Fibroblast of skin of left quadriceps (primary cell): ENCODE measurements at places on chromosomes 1 and 21.

DNA sequence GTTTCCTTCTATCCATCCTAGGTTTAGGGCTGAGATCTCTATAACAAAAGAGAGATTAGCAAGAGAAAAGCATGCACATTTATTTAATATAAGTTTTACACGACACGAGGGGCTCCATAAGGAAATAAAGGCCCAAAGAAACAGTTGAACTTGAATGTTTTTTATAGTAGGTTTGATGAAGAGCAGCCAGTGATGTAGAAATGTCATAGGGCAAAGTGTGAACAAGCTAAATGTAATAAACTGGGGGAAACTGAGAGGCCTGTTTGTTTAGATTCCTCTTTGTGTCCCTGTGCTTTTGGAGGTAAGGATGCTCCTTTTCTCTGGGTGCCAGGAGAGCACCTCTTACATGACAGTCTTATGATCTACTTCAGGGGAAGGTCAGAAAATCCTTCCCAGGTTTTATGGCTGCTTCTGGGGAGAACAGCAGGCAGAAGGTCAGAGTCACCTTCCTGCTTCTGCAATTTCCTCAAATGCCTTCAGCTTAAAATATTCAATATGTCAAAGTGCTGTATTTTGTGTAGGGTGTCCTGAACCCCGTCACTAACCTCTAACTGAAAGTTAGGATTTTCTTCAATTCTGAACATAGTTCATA lies 9.5 kb upstream of the HORMAD1 start:
- no peak for DNase-seq

- DNase-seq: no peak
Measured at GRCh38 chr1:22665752-22666151, 12.7 kb downstream of the C1QB start.

- DNase-seq: peak; percentile 70
Measured at GRCh38 chr21:43703035-43703880, 15.7 kb upstream of the PDXK start.

DNA sequence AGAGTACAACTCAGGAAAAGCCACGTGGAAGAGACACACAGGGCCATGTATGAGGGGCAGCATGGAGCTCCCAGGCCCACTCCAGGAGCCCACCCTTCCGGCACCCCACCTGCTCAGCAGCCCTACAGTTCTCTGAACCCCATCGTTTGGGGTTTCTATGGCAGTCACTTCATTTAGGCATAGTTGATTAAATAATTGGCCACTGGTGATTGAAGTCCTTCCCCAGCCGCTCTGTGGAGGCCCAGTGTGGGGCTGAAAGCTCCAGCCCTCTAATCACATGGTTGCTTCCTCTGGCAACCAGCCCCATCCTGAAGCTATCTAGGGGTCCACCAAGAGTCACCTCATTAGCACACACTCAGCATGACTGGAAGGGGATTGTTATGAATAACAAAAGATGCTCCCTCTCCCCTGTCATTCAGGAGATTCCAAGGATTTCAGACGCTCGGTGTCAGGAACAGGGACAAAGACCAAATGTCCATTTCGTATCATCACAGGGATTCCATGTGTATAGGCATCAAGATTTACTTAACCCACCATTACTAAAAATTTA lies 12.2 kb upstream of the S100A7A start:
- no peak for DNase-seq

- peak; percentile 39 for DNase-seq
Measured at GRCh38 chr1:81144240-81144825, 656.4 kb upstream of the ADGRL2 start.

DNA sequence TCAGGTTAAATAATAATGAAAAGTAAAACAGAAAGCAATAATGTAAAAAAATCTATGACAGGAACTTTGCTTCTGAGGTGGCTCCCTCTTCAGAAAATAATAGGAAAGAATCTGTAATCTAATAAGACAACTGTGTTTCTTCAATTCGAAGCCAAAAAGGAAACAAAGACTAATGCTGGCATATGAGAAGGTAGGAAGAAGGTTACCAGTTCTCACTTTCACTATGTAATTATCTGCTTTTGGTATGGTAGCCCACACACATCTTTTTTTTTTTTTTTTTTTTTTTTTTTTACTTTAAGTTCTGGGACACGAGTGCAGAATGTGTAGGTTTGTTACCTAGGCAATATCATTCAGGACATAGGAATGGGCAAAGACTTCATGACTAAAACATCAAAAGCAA lies 47.1 kb downstream of the COP1 start:
- DNase-seq: no peak

DNA sequence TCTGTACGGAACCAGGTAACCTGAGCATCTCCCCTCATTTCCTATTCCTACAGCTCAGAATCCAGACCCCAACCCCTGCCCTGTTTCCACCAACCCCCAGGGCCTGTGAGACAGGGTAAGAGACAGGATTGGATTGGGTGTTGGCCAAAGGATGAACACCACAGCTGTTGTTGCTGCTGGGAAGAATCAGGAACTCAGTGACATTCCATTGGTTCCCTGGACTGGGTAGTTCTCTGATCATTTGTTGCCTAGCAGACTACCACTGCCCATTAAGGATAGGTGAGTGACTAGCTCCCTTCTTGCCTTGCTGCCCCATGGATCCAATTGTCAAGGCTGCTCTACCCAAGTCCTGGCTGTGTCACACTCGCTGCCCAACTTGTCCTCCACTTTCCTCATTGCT lies 10.0 kb downstream of the NCSTN start:
- DNase-seq: no peak

DNA sequence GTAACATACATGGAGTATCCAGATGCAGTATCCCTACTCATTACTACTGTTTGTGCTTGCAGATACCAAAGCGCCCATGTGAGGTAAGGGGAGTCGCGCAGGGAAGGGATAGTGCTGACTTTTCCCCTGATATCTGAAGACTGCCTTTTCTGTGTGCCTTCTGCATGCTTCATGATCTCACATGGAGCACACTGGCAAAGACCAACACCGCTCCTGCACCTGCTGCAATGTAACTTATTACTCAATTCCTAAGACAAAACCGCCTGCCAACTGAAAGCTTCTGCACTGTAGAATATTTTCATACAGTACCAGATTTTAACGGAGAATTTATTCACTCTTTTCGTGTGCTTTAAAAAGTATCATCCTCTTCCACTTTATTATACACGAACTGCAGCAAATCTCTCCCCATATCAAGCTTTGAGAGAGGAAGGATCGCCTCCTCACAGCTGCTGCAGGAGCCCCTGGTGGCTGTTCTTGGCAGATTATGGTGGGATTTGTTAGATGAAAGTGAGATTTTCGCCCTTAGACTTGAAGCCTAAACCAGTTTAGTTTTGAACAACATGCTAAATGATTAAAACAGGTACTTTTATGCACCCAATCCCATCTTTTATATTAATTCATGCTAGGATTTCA lies 99.1 kb downstream of the PTPN14 start:
- no peak for DNase-seq

DNA sequence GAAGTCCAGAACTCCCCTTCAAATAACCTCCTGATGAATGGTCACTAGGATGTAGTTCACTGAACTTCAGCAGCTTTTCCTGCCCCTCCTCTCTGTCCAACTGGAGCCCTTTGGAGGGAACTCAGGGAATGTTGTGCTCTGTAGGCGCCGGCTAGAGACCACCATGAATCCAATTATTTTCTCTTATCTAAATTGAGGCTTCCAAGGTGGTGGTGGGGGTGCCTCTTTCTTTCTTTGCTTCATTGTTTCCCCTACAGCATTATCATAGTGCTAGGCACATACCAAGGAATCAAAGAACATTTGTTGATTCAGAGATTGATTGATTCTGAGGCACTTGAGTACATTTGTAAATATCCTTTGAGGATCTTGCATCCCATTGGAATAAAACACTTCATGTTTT lies 426.6 kb upstream of the PLXNA2 start:
- no peak for DNase-seq

DNA sequence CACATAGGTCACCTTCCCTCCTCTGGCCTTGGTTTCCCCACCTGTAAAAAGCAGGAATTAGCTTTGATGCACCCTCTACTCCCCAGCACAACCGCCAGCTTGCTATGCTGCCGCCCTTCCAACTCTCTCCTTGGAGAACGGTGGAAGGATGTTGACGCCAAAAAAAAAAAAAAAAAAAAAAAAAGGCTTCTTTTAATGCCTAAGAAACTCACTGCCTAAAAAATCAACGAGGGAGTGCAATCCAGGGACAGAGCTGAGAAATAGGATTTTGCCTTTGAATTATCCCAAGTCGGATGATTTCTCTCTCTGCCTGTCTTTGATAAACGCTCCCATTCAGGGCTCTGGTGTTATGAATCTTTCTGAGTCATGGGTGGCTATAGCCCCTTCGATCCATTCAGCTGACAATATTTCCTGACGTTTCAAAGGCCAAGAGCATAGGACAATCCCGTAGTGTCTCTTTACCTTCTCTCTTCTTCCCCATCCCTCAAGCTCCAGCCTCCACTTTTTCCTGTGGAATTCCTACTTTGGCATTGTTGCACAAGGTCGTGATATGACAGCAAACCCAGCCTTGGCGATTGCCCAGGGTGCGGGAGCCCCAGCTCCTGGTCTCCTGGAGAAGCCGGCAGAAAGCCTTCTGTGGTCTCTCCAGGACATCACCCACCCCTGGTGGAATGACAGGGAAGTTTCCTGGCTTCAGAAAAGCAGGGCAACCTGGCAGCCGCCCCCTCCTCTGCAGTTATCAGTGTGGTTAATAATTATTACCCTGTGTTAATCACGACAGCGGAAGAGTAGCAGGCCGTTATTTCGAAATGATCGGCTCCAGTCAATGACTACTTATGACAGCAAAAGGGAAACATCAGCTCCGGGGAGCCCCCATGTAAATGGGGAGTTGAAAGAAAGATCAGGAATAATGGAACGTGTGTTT lies 8.0 kb upstream of the PLXNA2 start:
- DNase-seq: no peak

- DNase-seq: peak; percentile 94
Measured at GRCh38 chr1:156114101-156114918, at the start of gene LMNA. TSS of gene LMNA (plus strand) at chr1:156114711. CDS start at chr1:156114919, 208 bp downstream.

DNA sequence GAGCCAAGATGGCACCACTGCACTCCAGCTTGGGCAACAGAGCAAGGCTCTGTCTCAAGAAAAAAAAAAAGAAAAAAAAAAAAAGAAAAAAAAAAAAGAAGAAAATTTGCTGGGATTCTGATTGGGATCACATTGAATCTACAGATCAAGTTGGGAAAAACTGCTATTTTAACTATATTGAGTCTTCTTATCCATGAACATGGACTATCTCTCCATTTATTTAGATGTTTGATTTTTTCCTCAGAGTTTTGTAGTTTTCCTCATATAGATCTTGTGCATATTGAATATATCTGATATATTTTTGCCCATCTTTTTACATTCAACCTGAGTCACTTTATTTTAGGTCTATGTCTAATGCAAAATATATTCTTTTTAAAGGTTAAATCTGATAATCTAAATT lies 58.3 kb upstream of the B3GALNT2 start:
- DNase-seq: no peak

- DNase-seq: no peak
Measured at GRCh38 chr1:151967091-151967490, 26.6 kb downstream of the S100A10 start.

GRCh38 chr1:45510972-45511527 lies 10.6 kb downstream of the PRDX1 start:
- DNase-seq: no peak

GRCh38 chr1:116916002-116916401 lies 6.3 kb downstream of the PTGFRN start:
- DNase-seq: no peak

- no peak for DNase-seq
Measured at GRCh38 chr1:95832370-95832769, 598.4 kb downstream of the RWDD3 start.

DNA sequence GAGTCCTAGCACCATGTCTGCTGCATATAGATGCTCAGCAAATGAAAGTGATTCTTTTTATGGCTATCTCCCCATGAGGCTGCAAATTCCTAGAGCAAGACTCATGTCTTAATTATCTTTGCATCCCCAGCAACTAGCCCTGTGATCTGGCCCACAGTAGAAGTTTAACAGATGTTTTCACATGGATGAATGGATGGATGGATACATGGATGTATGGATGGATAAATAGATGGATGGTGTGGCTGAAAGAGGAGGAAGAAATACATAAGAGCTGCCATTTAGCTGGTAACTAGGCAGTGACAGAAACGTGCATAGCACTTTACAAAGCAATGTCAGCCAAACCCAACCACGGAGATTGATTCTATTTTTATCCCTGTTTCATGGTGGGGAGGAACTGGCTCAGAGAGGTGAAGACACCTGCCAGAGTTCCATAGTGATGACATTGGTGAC lies 32.7 kb upstream of the ZBTB40 start:
- peak; percentile 67 for DNase-seq

GRCh38 chr1:53811414-53811851 lies 26.7 kb downstream of the NDC1 start:
- no peak for DNase-seq

GRCh38 chr1:170356585-170356984 lies 175.4 kb upstream of the GORAB start:
- DNase-seq: no peak

- no peak for DNase-seq
Measured at GRCh38 chr1:74053407-74053806, 144.6 kb downstream of the LRRIQ3 start.

GRCh38 chr1:242641461-242641860 lies 117.0 kb upstream of the PLD5 start:
- DNase-seq: no peak

DNA sequence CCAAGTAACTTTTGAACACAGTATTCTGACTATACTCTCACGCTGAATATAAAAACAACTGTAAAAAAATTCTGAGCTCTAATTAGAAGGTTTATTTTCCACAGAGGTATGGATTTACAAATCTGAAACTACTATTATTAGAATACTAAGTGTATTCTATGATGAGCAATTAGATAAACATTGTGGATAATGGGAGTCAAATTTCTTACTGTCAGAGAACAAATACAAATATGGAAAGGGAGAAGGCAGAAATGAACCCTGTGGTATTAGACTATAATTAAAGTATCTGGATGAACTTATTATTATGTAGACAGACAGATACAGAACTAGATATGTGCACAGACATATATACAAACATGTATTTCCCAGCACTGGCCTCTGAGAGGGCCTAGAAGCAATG lies 22.6 kb downstream of the ALDH9A1 start:
- no peak for DNase-seq

- no peak for DNase-seq
Measured at GRCh38 chr1:56268519-56269140, 310.7 kb downstream of the PLPP3 start.

GRCh38 chr21:30320215-30320614 lies at the start of gene KRTAP26-1:
TSS of gene KRTAP26-1 (minus strand) at chr21:30320315. CDS start at chr21:30320035, 280 bp downstream.
- DNase-seq: no peak

DNA sequence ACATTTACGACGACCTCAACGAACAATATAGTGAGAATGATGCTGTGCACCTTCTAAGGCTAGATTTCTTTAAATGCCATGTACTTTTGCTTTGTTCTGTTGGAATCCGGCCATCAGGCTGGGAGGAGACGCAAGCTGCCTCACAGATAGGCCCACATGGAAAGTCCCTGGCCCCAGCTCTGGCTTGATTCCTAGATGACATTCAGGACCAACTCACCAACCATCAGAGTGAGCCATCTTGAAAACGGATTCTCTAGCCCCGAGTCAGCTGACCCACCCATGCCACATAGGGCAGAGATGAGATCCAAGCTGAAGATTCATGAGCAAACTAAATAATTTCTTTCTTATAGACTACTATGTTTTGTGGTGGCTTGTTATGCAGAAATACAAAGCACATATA lies 164.4 kb downstream of the ZNF281 start:
- no peak for DNase-seq

GRCh38 chr1:246367041-246367440 lies 140.0 kb downstream of the SMYD3 start:
- DNase-seq: no peak

- no peak for DNase-seq
Measured at GRCh38 chr1:13604176-13604575, 20.5 kb downstream of the PDPN start.
